ENCODE measurements at places on chromosomes 16 and 17.
A peak's percentile ranks its signal among the peaks of the same experiment; 100 is the strongest.

GRCh38 chr17:42025936-42026335 lies 6.0 kb downstream of the NKIRAS2 start:
- peak; percentile 20 for DNase-seq

DNA sequence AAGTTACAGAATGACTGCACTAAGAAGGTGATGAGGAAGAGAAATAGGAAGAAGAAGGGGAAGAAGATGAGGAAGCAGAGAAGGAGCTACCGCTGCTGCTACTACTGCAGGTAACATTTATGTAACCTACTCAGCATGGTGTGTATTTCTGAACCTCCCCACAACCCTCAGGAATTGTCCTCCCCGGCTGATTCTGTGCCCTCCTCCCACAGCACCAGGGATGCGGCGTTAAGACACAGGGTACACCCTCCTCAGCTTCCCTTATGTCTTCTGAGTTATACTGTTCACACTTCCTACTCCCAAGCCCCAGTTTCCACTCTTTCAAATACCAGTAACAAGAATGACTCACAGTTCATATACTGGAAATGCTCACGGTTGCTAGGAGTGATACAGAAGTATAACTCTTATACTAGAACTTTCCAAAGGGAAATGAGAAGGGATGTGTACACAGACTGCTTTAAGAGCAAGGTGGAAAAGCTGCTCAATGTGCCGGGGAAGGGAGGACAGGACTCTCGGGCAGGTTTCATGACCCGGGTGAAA lies 224.5 kb upstream of the PSMD7 start:
- DNase-seq = no peak

GRCh38 chr16:67936880-67937605 lies 393 bp upstream of the PSMB10 start:
- DNase-seq = peak; percentile 74

GRCh38 chr17:4476511-4477070 lies 22.1 kb upstream of the SPNS2 start:
- DNase-seq = no peak

- DNase-seq = no peak
Observed at GRCh38 chr17:29565643-29566472, 979 bp downstream of the ABHD15 start.

DNA sequence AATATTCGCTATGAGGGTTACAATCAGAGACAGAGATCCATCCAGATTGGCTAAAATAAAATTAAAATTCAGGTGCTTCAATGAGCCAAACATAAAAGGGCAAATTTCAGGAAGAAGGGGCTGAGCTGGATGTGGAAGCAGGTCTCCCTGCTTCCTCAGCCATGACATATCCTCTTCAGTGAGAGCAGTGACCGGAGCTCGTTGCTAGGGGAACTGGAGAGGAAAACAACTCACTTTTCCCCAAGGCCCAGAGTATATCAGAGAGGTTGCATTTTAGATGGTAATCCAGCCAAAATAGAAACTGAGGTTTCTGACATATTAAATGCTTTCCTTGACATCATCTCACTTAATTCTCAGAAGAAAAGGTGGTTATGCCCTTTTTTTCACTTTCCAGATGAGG lies 503.5 kb downstream of the HS3ST4 start:
- DNase-seq = no peak

DNA sequence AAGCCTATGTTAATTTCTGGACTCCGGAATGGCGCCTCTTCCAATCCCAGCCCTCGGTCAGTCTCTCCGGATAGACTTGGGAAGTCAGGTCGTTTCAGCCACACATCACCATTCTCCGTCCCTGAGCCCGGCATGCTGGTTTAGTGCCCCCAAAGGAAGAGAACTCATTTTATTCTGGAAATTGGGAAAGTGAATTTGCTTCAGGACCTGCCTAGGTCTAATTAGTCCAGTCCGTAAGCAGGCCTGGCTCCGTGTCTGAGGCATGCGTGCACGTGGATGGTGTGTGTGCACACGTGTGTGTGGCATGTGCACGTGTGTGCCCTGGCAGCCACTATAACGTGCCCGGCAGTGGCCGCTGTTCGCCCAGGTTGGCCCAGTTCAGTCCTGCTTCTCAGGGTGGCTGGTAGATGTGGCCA lies 77.4 kb downstream of the RPA1 start:
- DNase-seq = no peak

- no peak for DNase-seq
Observed at GRCh38 chr16:80837533-80838147, 33.2 kb upstream of the CDYL2 start.

- no peak for DNase-seq
Observed at GRCh38 chr16:6195966-6196365, 1098.4 kb upstream of the EEF2KMT start.

DNA sequence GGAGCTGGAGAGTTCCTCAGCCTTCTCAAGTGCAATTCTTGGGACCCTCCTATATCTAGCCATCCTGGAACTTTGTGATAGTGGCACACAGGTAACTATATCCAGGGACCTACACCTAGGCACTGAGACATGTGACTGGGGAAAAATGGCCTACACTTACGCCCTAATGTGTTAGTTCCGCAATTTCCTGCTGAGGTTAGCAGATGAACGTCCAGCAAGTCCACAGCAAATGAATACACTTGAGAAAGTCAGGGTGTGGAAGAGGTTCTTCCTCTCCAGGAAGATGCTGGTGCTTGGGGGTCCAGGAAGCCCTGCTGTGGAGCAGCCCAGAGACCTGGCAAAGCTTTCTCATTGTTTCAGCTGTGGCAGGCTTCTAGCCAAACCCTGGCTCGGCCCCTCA lies 20.8 kb downstream of the PIK3R5 start:
- DNase-seq = no peak

DNA sequence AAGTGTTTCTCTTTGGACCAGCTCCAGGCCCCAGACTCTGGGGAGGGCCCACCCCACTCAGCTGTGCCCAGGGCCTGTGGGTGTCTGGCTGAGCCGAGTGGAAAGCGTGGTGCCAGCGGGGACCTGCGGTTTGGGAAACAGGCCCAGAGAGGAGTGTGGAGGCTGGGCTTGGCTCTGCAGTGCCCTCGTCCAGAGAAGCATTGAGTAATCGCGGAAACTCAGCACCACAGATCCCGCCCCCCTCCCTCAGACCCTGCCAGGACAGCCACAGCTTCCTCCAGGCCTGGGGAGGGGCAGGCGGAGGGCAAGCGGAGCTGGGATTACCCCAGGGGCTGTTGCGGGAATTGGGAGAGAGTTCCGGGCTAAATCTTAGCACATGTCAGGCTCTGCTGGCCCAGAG lies 14.6 kb upstream of the PITPNA start:
- peak; percentile 40 for DNase-seq

GRCh38 chr16:87185983-87186382 lies 131.2 kb downstream of the C16orf95 start:
- no peak for DNase-seq

DNA sequence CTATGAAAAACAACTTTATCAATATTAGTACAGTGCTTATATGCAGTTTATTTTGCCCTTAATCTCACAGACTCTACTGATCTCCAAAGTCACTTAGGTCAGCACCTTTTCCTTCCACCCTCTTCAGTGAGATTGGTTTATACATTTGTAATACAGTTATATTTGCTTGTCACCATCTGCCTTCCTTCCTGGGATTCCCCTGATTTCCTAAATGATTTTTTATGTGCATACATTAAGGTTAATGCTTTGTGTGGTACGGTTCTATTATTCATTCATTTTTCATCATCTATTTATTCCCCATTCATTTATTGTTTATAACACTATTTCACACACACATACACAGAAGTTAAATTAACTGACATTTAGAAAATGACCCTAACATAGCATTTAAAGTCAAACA lies 419.8 kb upstream of the CDH11 start:
- DNase-seq = no peak

- DNase-seq = peak; percentile 81
Observed at GRCh38 chr16:71480956-71481355, 8.2 kb downstream of the ZNF19 start.

- no peak for DNase-seq
Observed at GRCh38 chr17:39541652-39542051, 66.1 kb downstream of the NEUROD2 start.

- DNase-seq = no peak
Observed at GRCh38 chr17:27764589-27764988, 35.7 kb downstream of the NOS2 start.

- DNase-seq = no peak
Observed at GRCh38 chr17:66604376-66604775, 230.5 kb upstream of the CACNG5 start.

GRCh38 chr16:78972006-78972405 lies 628.5 kb downstream of the MAF start:
- DNase-seq = no peak

GRCh38 chr17:43469145-43469544 lies 14.6 kb upstream of the DHX8 start:
- no peak for DNase-seq

DNA sequence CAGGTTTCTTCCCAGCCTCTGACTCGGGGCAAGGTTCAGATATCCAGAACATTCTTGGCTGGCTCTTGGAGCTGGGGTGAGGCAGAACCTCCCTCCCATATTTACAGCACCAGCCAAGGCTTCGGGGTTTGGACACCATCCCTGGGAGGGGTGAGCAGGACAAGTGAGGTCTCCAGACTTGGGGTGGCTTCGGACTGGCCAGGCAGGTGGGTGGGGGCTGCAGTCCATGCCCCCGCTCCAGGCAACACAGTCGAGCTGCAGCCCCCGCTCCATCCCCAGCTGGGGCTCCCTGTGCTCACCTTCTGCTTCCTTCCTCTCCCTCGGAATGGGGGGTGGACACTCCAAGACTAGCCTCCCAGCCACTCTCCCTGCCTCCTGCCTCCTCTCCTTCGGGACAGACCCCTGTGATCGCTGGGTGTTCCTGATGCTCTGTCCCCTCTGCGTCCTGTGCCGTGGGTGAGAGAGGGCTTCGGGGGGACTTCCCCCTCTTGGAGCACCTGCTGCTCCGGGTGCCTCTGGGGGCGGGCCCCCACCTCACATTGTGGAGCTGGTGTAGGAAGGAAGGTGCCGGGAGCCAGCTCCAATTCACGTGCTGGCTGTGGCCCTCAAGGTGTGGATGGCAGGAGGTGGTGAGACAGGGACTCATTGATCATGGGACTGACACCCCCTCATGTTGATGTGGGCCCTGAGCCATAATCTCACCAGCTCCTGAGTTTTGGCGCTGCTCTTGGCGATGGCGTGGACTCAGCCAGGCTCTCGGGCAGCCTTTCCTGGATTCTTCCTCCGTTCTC lies 189.2 kb downstream of the SEC14L1 start:
- no peak for DNase-seq

DNA sequence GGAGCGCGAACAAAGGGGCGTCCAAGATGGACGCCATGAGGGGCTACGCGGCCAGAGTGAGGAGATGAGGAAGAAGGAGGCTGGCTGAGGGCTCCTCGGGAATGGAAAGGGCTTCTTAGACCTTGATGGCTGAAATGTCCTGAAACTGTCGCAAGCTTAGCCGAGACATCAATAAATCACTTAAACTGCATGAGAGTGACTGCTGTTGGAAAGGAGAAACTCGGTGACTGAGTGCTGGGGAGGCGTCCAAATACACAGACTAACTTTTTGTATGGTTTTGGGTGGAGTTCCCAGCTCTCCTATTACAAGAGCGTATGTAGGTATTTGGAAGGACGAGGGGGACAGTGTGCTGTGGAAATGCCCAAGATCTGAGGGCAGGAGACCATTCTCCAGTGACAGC lies 1.4 kb upstream of the GEMIN4 start:
- DNase-seq = no peak

GRCh38 chr17:18102640-18103039 lies 5.9 kb upstream of the MYO15A start:
- DNase-seq = no peak

GRCh38 chr16:58455750-58456149 lies 44.2 kb upstream of the NDRG4 start:
- no peak for DNase-seq

DNA sequence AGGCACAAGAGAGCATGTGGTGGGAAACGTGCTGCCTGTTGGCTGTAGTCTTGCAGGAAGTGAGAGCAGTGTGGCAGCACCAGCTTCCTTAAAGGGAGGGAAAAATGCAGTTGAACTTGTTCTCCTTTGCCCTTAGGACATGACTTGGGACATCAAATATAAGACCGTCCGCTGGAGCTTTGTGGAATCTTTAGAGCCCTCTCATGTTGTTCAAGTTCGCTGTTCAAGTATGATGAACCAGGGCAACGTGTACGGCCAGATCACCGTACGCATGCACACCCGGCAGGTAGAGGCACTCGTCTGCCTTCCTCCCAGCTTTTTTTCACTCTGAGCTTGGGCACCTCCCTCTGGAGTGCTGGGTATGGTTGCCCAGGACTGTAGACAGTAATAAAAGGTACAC lies 23.3 kb downstream of the GPR179 start:
- no peak for DNase-seq

DNA sequence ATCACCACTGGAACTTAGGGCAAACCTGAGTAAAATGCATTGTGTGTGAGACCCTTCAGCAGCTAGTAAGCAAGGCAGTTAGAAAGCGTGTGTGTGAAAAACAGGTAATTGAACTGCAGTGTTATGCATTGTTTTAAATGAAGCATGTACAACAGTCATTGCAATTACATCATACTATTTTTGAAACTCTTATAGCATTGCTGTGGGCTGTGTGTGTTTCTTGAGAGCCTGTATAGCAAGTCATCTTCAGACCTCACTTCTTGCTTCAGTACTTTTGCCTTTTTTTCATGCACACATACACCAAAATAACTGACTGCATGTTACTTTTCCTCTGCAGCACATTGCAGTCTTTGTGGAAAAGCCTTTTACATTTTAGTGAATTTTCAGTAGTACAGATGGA lies 19.2 kb downstream of the PTRH2 start:
- no peak for DNase-seq

GRCh38 chr16:634996-635395 lies 1.1 kb downstream of the METTL26 start:
- no peak for DNase-seq

DNA sequence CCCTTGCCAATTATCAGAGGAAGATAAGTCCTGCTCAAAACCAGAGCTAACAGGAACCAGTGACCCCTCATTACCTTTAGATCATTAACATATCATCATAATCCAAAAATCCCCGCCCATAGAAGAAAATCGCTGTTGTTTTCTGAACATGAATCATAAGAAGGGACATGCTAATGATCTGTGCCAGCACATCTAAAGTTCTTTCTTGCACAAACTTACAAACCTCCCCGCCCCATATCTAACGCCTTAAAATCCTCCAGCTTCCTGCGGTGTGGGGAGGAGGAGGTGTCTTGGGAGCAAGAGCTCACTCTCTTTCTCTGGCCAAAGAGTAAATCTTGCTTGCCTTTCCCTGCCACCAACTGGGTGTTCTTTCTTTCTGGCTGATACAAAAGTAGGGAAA lies 78.3 kb downstream of the IRX3 start:
- no peak for DNase-seq

DNA sequence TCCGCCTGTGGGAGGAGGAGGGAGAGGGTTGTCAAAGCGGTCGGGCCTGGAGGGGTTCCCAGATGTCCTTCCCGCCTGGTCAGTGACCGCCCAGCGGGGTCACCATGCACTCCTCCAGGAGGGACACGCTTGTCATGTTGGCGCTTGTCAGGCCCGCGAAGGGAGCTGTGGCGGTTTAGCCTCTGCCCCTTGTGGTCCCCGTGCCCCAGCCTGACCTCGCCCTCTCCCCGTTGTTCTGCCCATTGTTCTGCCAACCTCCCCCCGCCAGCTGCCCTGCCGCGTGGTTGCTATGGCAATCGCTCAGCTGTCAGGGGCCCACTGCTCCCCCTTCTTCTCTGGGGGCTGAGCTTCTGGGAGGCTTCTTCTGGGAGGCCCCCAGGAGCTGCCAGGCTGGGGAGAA lies 146.4 kb upstream of the CIBAR2 start:
- no peak for DNase-seq

- peak; percentile 32 for DNase-seq
Observed at GRCh38 chr16:14600164-14600563, 29.9 kb downstream of the PARN start.

- peak; percentile 61 for DNase-seq
Observed at GRCh38 chr17:80082403-80083135, 18.8 kb upstream of the GAA start.

GRCh38 chr17:30550512-30551273 lies 73.5 kb downstream of the GOSR1 start:
- DNase-seq = no peak

Measured in hematopoietic multipotent progenitor cell treated with erythropoietin and hydrocortisone succinate and interleukin-3 and kit ligand, for 15 days (in vitro differentiated cells).